ENCODE measurements at places on chromosomes 2 and 18.

GRCh38 chr18:5840025-5840424 is 55.3 kb downstream of the TMEM200C start:
- no peak for DNase-seq

- no peak for DNase-seq
Observed at GRCh38 chr2:161374446-161374845, 41.7 kb upstream of the TBR1 start.

GRCh38 chr18:40133253-40133652 is 1821.8 kb upstream of the PIK3C3 start:
- no peak for DNase-seq

DNA sequence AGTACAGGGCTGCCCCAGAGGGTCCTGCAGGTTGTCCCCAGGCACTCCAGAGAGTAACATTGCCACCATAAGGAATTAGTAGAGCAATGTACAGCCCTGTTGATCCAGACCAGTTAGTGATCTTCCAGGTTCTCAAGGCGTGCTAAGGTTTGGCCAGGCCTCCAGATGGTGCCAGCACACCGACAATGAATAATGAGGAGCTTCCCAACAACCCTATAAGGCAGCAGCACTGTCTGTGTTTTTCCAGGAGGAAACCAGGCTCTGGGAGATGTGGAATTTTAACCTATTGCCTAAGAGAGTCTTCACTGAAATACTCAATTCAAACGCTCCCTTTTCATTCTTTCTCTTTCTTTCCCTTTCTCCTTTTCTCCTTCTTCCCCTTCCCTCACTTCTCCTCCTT is 122.1 kb downstream of the MGAT5 start:
- DNase-seq, result no peak

DNA sequence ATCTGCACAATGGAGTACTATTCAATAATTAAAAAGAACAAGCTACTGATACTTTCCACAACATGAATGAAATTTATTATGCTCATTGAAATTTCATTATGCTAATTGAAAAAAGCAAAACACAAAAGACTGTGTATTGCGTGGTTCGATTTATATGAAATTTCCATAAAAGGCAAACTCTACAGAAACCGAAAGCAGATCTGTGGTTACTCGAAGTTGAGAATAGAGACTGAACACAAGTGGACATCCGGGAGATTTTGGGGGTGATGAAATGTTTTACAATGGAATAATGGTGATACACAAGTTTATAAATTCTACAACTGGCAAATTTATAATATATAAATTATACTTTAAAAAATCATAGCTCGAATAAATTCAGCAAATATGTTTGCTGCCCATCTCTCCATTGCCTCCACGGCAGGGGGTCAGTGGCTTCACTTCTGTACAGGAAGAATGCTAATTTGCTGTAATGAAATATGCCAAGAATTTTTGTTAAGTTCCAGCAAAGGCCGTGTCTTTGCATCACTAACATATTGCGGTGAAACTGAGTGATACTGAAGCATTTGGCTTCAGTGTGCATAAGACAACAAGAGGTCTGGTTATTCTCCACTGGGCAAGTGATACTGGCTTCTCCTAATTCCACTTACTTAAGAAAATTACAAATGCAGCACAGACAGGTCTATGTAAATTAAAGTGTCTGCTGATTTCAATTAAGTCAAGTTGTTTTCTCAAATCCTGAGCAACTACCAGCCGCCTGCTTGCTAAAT is 96.7 kb downstream of the TMEM163 start:
- DNase-seq, result no peak

GRCh38 chr2:128619471-128620325 is 301.0 kb upstream of the HS6ST1 start:
- DNase-seq, result no peak

DNA sequence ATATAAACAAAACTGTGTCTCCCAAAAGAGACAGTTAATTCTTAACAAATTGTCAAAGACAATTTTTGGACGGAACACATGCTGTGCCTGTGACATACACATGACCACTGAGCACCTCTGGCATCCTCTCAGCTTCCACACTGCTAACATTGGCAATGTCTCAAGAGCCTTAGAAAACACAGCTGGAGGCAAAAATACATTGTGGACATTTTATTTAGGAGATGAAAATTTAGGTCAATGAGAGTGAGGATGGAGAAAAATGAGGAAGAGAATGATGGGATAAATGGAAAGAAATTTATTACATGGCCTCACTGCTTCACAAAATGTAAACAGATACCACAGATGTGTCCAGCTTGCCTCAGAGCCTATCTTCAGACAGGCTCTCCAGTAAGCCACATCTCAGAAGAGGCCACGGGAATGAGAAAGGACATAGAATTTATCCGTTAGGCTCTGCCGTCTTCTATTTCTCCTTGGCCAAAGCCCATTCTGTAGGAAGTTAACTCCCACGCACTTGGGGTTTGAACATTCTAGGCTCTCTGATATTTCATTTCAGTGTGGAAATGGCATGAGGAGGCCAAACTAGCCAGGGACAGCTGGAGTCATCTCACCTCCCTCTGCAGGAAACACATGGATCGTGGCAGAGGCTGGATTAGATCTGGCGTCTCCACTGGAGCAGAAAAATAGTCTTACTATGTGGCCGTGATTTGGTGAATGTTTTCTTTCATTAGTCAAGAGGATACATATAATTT is 519.4 kb upstream of the DSEL start:
- no peak for DNase-seq

DNA sequence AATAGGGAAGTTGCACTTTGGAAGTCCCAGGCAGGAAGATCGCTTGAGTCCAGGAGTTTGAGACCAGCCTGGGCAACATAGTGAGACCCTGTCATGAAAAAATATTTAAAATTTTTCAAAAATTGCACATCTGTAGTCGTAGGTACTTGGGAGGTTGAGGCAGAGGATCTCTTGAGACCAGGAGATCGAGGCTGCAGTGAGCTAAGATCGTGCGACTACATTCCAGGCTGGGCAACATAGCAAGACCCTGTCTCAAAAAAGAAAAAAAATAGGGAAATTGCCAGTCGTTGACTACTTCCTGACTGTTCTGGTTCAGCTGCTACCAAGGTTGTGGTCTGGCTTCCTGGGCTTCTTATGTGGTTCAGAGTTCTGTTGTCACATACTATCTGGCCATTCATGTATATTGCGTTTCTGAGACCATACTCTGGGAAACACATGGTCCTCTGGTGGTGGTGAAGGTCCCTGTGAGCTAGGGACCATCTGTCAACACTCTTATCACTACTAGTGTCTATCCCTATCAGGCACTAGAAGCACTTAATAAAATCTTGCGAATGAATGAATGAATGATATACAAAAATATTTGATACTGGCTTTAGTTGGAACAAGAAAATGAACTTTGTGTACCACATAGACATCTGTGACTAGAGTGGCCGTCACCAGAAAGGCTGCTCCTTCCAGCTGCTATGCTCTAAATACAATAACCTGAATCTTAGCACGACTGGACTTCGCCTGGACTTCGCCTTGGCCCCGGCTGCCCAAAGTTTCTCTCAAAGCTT is 861 bp upstream of the KLHL23 start:
- DNase-seq, result no peak

GRCh38 chr2:50875561-50875960 is 156.4 kb downstream of the NRXN1 start:
- DNase-seq, result no peak

GRCh38 chr2:151840216-151841046 is 12.2 kb upstream of the ARL5A start:
- no peak for DNase-seq

DNA sequence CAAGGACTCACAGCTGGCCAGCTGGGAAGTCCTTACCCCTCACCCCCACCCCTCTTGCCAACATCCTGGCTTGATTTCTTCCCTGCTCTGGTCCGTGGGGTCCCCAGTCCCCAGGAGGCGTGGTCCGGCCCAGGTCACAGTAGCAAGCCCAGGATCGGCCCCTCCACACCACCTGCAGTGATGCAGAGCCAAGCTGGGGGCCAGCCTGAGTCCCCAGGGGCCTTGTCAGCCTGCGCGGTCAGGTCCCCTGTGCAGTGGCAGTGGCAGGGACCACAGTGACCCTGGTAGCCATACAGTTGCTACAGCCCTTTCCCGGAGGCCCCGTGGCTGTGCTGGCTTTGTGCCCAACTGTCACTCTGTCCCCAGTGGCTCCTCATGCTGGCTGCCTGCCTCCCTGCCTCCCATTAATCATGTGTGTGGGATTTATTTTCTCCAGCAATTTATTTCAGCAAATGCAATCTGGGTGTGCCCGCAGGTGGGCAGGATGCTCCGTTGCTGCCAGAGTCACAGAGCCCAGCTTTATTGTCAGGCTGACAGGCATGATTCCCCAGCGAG is 8.8 kb upstream of the PRSS56 start:
- no peak for DNase-seq
